ENCODE measurements at places on chromosomes 2 and 18.

- peak; percentile 84 for DNase-seq
Observed at GRCh38 chr18:3585656-3586509, 135.9 kb downstream of the TGIF1 start.

DNA sequence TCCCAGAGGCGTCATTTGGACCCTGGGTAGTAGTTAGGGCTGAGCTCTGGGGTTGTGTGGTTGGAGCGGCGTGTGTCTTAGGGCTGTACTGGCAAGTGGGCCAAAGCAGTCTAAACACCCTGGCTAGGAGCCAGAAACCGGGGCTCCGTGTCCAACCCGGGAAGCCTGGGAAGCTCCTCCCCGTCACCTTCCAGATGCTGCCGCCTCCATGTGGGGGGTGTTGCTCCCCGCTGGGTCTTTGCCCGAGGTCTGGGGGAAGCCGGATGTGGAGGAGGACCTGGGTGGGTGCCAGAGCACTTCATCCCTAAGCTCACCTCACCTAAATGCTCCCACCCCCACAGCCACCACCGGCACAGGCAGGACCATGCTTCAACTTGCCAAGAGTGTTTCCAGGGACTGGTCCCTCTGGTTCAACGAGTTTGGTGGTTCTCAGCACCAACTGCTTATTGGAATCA lies 25.4 kb downstream of the TET3 start:
- DNase-seq, result no peak

DNA sequence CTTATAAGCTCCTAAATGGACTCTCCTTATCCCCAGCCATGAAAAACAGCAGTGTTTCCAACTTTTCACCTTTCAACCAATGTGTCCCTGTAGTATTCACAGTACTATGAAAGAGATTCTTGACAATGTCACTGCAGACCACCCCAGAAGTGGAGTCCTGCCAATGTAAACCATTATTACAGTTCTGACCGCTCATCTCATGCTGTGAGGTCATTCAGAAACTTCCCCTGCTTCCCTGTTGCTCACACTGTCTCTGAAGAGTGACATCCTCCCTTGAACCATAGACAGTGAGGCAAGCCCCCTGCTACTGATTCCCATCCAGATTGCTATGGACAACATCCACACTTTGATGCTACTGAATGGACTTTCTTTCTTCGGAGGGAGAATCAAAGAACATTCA lies 1523.7 kb upstream of the ACVR2A start:
- no peak for DNase-seq

GRCh38 chr2:112481528-112482233 lies at the start of gene TTL:
TSS of gene TTL (plus strand) at chr2:112482156. CDS start at chr2:112482345, 189 bp downstream.
- DNase-seq, result peak; percentile 91

DNA sequence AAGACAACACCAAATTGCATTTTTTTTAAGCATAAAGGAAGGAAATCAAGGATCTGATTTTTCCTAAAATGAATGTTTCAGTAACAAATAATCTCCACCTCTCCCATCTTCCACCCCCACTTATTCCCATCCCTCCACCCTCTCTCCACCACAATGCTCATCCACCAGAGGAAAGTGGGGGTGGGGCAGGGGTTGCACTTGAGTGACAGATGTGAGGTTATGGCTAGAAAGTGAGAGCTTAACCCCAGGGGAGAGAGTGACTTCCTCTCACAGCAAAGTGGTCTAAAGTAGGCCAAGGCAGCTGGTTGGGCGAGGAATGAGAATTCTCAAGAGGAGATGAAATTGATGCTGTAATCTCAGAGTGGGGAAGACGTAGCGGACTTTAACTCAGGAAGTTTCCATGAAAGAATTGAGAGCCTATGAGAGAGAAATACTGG lies 104.7 kb downstream of the HNRNPLL start:
- DNase-seq, result no peak

GRCh38 chr2:57432528-57432927 lies 614.1 kb upstream of the VRK2 start:
- no peak for DNase-seq

- DNase-seq, result peak; percentile 74
Observed at GRCh38 chr2:96089356-96090195, 26.8 kb downstream of the ADRA2B start.

GRCh38 chr2:103959174-103960128 lies 894.5 kb upstream of the POU3F3 start:
- DNase-seq, result no peak

- DNase-seq, result no peak
Observed at GRCh38 chr2:165952741-165953211, 800 bp downstream of the TTC21B start.

- DNase-seq, result no peak
Observed at GRCh38 chr2:239255628-239256349, 145.0 kb downstream of the HDAC4 start.

- no peak for DNase-seq
Observed at GRCh38 chr18:79694895-79695213, 15.3 kb downstream of the CTDP1 start.

DNA sequence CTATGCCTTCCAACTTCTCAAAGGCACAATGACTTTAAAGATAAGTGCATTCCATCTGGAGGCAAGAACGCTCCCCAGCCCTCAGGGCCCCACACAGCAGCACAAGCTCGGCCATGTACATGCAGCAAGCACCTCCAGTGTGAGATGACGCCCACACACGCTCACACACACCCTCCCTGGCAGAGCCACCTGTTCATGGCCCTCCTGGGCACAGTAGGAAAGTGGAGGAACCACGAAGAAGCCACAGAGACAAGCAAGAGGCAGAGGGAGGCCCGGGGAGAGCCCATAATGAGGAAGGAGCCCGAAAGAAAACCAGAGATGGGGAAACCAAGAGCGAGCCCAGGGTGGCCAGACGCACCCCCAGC lies 21.7 kb downstream of the BIN1 start:
- no peak for DNase-seq

GRCh38 chr2:65382776-65383357 lies 49.5 kb downstream of the SPRED2 start:
- peak; percentile 85 for DNase-seq

DNA sequence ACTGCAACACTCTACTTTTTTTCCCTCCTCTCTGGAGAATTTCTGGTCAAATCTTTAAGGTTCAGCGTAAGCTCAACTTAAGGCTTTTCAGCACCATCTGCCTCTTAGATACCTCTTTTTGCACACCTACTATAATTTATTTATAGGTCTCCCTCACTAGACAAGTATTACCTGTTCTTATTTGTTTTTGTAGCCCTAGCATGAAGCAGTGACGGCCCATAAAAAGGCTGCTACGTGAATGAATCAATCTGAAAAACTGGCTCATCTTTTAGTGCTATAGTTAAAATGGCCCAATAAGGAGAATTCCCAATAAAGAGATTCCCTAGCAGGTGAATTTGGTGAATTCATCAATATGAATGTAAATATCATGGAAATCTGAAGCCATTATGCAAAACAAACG lies 6.5 kb downstream of the RNF149 start:
- no peak for DNase-seq

Data from cardiac septum (tissue), 1 donor.